ENCODE measurements at places on chromosomes 2 and 18.

DNA sequence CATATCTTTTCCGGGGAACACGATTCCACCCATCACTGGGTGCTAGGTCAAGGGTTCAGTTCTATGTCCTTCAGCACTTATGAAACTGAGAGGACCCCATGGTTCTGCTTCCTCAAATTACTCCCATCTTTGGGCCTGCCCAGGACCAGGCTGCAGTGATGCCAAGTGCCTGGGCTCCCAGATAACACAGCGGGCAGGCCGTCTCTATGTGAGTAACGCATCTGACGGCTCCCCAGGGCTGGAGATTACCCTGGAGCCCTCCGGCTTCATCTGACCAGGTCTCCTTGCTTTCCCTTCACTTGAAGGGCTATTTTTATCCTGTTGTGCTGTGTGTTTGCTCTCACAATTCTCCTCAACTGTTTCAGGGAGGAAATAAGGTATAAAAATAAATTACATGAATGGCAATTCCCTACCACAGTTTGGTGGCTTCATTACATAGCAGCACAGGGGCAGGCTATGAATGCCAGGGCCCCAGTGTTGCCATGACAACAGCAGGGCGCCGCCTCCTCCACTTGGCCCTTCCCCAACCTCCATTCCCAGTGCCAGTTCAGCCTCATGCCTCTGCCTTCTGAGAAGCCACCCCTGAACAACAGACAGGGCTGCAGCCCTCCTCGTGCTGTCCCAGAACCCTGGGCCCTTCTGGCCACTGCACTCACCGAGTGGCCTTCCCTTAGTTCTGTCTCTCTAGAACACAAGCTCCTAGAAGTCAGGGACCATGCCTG is 25.4 kb upstream of the TMEM131 start:
- DNase-seq: no peak

- no peak for DNase-seq
Observed at GRCh38 chr2:36805635-36806224, 109.2 kb downstream of the VIT start.

- DNase-seq: no peak
Observed at GRCh38 chr2:169362894-169363559, 693 bp upstream of the LRP2 start.

GRCh38 chr2:230924470-230925341 is at the start of gene GPR55:
Gene GPR55 (minus strand): TSS chr2:230925242. CDS start chr2:230910962, 14,280 bp downstream.
- DNase-seq: no peak
